H1 (cell line): ENCODE measurements at places on chromosomes 3 and 15. TPM values are rescaled to one million over a fixed set of nuclear protein-coding genes. Genes with fewer than 3 reads are reported as not detected.

DNA sequence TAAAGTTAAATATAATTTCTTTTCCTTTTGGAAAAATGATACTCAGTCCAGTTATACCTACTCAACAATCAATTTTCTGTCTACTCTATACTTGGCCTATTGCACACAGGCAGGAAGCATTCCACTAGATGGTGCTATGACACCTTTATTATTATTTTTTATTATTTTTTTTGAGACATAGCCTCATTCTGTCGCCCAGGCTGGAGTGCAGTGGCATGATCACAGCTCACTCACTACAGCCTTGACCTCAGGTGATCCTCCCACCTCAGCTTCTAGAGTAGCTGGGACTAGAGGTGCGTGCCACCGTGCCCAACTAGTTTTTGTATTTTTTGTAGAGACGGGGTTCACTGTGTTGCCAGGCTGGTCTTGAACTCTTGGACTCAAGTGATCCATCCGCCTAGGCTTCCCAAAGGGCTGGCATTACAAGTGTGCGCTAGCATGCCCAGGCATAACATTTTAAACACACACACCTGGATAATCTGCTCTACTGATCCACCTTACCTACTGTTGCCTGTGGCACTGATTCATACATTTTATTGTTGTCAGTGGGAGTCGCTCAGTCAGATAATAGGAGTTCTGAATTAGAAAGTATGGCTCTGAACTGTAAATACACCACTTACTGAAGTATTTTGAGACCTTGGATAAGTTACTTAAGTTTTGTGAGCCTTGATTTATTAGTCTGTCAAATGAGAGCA is 56.2 kb downstream of the EIF3J start:
- no peak for DNase-seq
- no peak overlapping the region for H3K4me3 ChIP-seq
- no peaks in the 10 kb centered on the region for H3K4me1 ChIP-seq
- peaks cover 60% of the 10 kb centered on the region for H3K36me3 ChIP-seq

DNA sequence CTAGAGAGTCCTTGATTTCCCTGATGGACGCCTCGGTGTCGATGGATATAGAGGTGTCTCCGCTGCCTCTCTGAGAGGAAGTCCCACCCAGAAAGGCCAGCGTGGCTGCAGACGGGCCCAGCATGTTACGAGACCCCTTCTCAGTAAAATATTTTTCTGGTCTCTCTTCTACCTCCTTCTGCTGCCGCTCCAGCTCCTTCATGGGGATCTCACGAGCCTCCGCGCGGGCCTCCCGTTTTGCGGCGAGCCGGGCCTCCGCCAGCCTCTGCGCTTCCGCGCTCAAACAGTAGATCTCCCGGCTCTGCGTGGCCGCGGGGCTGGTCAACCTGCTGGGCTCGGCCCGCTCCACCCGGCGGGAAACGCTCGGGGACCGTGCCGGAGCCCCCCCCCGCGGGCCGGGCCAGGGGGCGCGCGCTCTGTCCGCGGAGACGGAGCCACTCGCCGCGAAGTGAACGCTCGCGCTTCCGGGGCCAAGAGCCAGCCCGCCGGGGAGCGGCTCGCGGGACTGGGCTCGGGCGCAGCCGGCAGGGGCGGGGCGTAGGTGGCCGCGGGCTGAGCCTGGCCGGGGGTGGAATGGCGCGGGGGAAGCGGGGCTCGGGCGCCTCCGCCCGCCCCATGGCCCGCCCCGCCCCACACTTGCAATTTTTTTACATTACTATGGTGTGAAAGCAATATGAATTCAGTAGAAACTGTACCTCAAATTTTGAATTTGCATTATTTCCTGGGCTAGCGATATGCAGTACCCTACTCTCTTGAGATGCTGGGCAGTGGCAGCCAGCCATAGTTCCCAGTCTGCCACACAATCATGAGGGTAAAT is 10.2 kb upstream of the KCNMB3 start:
- peak overlapping the region; percentile 43 for H3K4me3 ChIP-seq
- no peaks in the 10 kb centered on the region for H3K36me3 ChIP-seq
- DNase-seq, result no peak
- peaks cover 3% of the 10 kb centered on the region; the same call in 1 of the 2 replicates for H3K27me3 ChIP-seq
- no peaks in the 10 kb centered on the region for H3K4me1 ChIP-seq

DNA sequence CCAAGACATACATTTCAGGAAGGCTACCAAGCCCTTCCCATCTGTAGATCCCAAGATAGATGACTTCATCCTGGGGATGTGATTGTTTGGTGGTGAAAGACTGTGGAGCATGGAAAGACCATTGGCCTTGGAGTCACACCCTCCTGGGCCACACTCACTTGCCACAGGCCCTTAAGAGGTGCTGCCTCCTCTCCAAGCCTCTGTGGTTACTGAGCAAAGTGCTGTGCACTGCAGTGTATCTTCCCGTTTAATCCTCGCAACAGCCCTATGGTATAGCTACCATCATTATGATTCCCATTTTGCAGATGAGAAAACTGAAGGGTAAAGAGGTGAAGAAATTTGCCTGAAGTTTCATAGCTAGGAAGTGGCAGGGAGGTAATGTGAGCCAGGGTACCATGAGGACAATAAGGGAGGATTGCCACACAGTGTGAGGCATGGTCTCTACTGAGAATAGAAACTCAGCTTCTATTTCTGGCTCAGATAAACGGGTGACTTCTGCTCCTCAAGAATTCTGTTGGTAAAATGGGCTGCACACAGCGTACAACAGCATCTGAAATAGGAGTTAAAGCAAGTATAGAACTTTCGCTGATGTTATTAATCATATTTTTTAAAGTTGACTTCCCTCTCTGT is 23.9 kb upstream of the RHO start:
- H3K4me1 ChIP-seq, result no peaks in the 10 kb centered on the region
- H3K36me3 ChIP-seq, result peaks cover 3% of the 10 kb centered on the region
- DNase-seq, result no peak
- no peak overlapping the region for H3K4me3 ChIP-seq

- no peaks in the 10 kb centered on the region for H3K27me3 ChIP-seq
- H3K27ac ChIP-seq, result no peak overlapping the region
- no peaks in the 10 kb centered on the region for H3K36me3 ChIP-seq
- no peak overlapping the region for H3K4me3 ChIP-seq
- no peaks in the 10 kb centered on the region for H3K4me1 ChIP-seq
Observed at GRCh38 chr15:50879016-50879617, 29.4 kb upstream of the AP4E1 start.

GRCh38 chr15:98787194-98787593 is 138.9 kb downstream of the IGF1R start:
- H3K4me1 ChIP-seq, result peaks cover 6% of the 10 kb centered on the region
- H3K27me3 ChIP-seq, result no peaks in the 10 kb centered on the region
- H3K4me3 ChIP-seq, result no peak overlapping the region
- no peak for DNase-seq

- no peaks in the 10 kb centered on the region; the same call in 1 of the 2 replicates for H3K4me1 ChIP-seq
- H3K27ac ChIP-seq, result no peak overlapping the region
- H3K27me3 ChIP-seq, result no peaks in the 10 kb centered on the region
Observed at GRCh38 chr3:8723612-8724011, 10.0 kb upstream of the CAV3 start.

- no peaks in the 10 kb centered on the region for H3K27me3 ChIP-seq
- DNase-seq, result no peak
- H3K36me3 ChIP-seq, result no peaks in the 10 kb centered on the region
Observed at GRCh38 chr3:9916346-9916733, 558 bp upstream of the IL17RC start.

DNA sequence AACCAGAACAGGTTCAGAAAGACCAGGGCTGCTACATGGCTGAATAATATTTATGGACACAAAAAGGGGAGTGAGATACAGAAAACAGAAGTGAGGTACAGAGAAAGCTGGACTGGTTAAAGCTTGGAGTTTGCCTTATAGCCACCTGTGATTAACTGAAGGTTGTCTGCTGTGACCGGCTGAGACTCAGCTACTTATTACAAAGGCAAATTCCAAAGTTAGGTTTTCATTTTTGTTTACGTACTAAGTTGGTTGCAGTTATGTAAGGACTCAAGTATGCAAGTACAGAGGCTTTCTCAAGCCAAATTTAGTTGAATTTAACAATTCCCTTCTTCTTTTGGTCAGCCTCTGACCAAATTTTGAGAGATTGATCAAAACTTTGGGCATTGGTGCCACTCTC is 264.6 kb downstream of the THSD4 start:
- no peaks in the 10 kb centered on the region for H3K36me3 ChIP-seq
- no peak overlapping the region for H3K4me3 ChIP-seq
- no peak for DNase-seq

GRCh38 chr3:152365766-152366593 is 97.3 kb downstream of the MBNL1 start:
- H3K4me3 ChIP-seq, result no peak overlapping the region
- H3K36me3 ChIP-seq, result no peaks in the 10 kb centered on the region
- H3K27ac ChIP-seq, result no peak overlapping the region
- H3K4me1 ChIP-seq, result no peaks in the 10 kb centered on the region
- no peaks in the 10 kb centered on the region for H3K27me3 ChIP-seq
- DNase-seq, result no peak

DNA sequence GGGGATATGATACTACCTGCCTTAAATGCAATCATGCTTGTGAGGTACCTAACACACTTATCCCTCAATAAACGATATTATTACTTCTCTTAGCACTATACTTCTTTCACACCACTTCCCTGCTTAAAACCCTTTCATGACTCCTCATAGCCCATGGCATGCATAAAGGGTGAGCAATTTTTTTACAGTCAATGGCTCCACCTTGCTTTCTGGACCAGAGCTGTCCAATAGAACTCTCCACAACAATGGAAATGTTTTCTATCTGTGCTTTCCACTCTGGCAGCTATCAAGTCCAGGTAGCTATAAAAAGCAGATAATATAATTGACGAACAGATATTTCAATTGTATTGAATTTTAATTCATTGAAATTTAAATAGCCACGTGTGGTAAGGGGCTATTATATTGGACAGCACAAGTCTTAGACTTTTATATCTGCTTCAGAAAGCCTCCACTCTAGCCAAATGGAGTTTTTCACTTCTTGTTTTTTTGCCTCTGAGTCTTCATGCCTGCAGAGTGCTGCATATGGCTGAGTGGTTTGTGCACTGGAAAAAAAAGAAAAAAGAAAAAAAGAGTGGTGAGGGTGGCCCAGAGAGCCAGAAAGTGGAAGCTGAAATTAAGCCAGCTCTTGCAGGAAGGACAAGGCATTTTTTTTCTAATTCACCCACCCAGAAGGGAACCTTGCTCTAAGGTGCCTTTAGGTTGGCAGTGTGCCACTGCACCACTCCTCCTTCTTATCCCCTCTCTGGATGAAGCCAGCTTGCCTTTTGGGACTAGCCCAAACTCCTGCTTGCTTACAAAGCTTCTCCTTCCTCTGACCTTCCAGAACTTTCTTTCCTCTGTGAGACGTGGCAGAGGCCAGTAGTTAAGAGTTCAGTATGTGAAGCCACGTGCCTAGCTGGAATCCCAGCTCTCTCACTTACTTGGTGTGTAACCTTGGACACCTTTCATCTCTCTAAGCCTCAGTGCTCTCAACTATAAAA is 239.0 kb upstream of the LRTM1 start:
- no peak overlapping the region for H3K27ac ChIP-seq
- no peaks in the 10 kb centered on the region for H3K4me1 ChIP-seq
- no peaks in the 10 kb centered on the region for H3K36me3 ChIP-seq
- no peak overlapping the region for H3K4me3 ChIP-seq

GRCh38 chr15:100033140-100033857 is 300.1 kb upstream of the LYSMD4 start:
- no peaks in the 10 kb centered on the region for H3K27me3 ChIP-seq
- no peak overlapping the region for H3K27ac ChIP-seq
- H3K4me3 ChIP-seq, result no peak overlapping the region

DNA sequence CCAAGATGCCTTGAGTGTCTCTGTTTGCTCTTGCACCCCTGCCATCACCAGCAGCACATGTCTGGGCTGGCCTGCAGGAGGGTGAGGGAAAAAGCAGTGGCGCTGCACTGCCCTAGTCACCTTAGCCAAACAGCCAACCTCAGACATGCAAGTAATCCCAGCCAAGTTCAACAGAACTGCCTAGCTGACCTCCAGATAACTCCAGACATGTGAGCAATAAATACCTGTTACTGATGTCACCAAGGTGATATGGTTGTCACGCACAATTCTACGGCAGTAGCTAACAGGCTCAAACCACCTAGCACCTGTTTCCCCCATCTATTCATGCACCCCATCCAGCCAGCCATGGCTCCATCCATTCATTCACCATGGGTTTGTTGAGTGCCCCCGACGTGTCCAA is 99.9 kb downstream of the SRGAP3 start:
- H3K36me3 ChIP-seq, result no peaks in the 10 kb centered on the region
- H3K4me1 ChIP-seq, result no peaks in the 10 kb centered on the region
- H3K27ac ChIP-seq, result no peak overlapping the region
- no peak overlapping the region for H3K4me3 ChIP-seq
- DNase-seq, result no peak

DNA sequence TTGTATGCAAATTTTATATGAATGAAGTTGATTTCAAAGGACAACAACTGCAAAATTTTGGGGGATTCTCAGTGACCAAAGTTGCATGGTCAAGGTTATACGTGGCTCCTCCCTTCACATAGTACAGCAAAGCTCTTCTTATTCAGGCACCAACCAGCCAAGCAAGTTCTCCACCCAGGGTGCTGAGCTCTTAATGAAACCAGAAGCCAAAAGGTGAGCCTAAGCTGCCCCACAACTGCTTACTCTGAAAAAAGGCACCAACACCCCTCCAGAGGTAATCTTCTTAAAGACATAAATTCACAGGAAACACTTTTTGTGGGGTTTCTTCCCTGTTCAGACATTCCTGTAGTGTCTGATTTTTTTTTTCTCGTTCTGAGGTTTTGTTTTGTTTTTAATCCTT is 106.1 kb upstream of the GMNC start:
- H3K4me1 ChIP-seq, result no peaks in the 10 kb centered on the region
- no peaks in the 10 kb centered on the region for H3K27me3 ChIP-seq
- no peak for DNase-seq
- no peaks in the 10 kb centered on the region for H3K36me3 ChIP-seq

DNA sequence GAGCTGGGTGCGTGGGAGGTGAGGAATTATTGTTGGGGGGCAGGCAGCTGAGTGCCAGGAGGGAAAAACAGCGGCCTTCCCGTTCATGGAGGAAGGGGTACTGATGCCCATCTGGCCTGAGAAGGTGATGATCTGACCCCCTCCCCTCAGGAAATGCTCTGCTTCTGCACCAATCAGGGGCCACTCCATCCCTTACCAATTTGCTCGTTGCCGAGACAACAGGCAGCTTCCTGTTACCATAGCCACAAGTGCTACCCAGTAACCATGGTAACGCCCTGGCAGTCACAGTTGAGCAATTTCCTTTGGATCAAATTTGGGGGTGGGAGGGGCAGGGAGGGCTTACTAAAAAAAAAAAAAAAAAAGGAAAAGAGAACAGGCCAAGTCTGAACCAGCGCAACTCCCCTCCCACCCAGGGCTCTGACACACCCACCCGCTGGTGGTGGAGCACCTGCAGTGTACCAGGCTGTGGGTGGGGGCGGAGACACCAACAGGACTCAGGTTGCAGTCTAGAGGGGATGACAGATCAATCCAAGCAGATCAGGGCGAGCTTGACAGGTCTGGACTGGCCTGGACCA is 13.7 kb downstream of the CELF6 start:
- H3K4me1 ChIP-seq, result no peaks in the 10 kb centered on the region
- no peak overlapping the region for H3K27ac ChIP-seq
- peak; percentile 49 for DNase-seq
- no peaks in the 10 kb centered on the region; the same call in 1 of the 2 replicates for H3K27me3 ChIP-seq
- H3K36me3 ChIP-seq, result no peaks in the 10 kb centered on the region

Gene TIMP4
- total RNA-seq, result 7.5 and 8.7 TPM in 2 replicates

Gene A4GNT
- total RNA-seq, result not detected in 2 replicates

Gene CPA3
- total RNA-seq, result not detected in 2 replicates

Gene ZNF501
- 5.3 and 6.4 TPM in 2 replicates for total RNA-seq

Gene SEMA6D
- total RNA-seq, result 2.2 and 3.7 TPM in 2 replicates

Gene PEX5L
- total RNA-seq, result 4.2 and 4.9 TPM in 2 replicates

Gene PRR23A
- total RNA-seq, result not detected in 2 replicates

Gene CD200R1
- not detected in 2 replicates for total RNA-seq

Gene EXOG
- 12.2 and 12.9 TPM in 2 replicates for total RNA-seq

Gene ESYT3
- total RNA-seq, result 7.0 and 7.3 TPM in 2 replicates

Gene CILP
- not detected in 2 replicates for total RNA-seq

Gene PLCD1
- total RNA-seq, result 15.7 and 19.2 TPM in 2 replicates

Gene CLDN18
- not detected in 2 replicates for total RNA-seq

Gene GPR27
- total RNA-seq, result 12.5 and 13.8 TPM in 2 replicates

Gene TSEN2
- 22.4 and 22.6 TPM in 2 replicates for total RNA-seq
